ENCODE measurements at places on chromosomes 6 and 20. TPM values are rescaled to one million over a fixed set of nuclear protein-coding genes. Genes with fewer than 3 reads are reported as not detected.

- no peak for DNase-seq
These were observed 179.8 kb downstream of the DTNBP1 start for GRCh38 chr6:15483060-15483459.

- no peak for DNase-seq
These were observed 14.6 kb downstream of the MYBL2 start for GRCh38 chr20:43681468-43681942.

GRCh38 chr6:26330859-26331217 is 34.2 kb upstream of the BTN3A2 start:
- DNase-seq, result no peak

DNA sequence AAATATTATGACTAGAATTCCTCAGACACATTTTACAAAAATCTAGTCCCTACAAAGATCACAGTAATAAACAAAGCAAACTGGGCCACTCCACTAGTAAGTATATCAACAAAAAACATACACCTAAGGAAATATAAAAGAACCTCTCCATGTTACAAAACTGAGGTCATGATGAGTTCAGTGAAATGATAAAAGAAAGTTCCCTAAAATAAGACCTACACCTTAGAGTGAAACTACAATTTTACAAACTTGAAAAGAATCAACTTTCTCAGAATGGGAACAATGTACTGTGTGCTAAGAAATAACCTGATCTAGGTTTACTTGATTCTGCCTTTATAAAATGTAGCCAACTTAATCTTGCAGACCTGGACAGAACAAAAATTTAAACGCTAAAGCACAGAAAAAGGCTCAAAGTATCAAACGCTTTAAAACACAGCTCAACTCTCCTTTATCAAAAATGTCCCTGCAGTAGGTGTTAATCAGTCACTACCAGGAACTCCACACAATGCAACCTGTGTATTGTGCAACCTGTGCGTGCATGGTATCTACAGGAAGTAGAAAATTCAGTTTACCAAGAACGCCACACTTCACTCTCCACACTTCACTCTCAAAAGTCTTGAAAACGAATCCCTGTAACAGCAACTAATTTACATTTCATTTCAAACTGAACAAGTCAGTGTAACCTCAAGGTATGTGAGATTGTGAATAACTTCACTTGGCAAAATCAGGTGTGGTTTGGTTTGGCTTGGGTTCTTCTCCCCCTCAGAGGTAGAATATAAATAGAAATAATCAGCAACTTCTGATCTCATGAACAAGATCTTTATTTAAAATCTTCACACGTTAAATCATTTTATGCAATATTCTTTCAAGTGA is 1.8 kb downstream of the RALGAPA2 start:
- DNase-seq, result no peak

DNA sequence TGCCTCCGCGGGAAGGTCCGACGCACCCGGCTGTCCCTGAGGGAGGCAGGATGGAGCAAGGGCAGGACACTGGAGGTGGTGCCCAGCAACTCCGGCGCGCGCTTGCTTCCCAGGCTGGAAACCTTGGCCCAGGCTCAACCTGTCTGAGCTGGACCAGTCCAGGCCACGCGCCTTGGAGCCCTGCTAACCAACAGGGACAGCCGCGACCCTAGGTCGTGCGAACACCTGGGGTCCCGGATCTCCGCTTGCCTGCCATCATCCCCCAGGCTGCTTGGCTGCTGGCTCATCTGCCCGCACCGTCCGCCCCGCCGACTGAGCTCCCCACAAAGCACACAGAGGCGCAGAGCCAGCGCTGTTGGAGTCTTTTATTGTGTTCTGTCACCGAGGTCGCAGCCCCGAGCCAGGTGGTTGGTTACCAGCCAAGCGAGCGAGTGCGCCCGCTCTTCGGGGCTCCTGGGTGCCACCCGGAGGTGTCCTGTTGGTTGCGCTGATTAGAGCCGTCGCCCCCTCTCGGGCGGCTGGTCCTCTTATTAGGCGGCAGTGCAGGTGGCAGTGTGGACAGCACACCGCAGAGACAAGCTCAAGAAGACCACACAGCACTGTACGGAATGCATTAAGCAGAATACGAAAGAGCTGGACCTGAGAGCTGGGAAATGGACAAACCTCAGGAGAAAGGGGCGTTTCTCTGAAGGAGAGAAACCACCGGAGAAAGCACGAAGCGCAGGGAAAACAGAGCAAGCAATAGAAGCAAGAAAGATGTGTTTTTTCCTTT is 3.8 kb downstream of the COL12A1 start:
- peak; percentile 67 for DNase-seq

GRCh38 chr6:156752666-156753301 is 24.4 kb upstream of the ARID1B start:
- no peak for DNase-seq

DNA sequence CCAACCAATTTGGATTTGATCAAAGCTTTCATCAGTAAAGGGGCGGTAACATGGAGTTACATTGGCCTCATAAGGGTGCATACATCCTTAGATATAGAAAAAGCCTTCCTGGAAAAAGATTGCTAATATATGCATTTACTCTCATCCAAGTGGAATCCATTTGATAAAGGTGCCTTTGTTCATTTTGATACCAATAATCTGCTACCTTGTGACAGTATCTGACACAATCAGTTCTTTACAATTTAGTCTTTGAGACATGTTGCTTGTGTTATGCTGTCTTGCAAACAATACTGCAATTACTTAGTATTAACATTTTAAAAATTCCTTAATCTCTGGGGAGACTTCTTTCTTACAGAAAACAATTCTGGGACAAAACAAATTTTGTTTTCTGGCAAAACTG is 654.4 kb upstream of the SLC35B3 start:
- DNase-seq, result no peak

DNA sequence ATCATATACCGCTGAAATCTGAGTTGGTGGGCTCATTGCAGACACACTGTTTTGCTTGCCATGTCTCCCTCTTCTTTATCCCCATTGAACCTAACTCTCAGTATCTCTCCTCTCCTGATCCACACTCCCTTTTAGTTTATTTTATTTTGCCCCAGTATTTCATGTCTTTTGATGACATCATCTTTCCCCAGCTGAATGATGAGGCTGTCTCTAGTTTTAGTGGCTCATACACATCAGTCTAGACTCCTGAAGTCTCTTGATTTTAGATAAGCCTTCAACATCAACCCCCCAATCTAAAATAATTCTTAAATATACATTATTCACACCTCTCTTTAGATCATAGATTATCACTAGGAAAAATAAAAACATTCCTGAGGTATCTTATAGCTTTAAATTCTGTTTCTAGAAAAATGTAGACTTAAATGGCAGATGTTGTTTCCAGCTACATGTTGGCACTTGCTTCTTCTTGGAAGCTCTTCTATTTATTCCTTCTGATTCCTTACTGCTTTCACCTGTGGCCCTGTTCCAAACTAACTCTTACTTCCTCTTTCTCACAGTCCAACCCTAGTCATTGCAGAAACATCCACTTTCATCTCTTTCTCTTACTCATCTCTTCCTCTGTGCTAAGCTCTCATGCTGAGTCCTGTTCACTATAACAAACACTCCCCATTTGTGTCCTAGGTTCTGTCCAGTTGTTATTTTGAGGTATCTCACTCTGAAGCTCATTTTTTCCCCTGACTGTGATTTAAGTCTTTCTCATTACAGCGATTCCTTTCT is 191.9 kb upstream of the SLC35B3 start:
- no peak for DNase-seq

DNA sequence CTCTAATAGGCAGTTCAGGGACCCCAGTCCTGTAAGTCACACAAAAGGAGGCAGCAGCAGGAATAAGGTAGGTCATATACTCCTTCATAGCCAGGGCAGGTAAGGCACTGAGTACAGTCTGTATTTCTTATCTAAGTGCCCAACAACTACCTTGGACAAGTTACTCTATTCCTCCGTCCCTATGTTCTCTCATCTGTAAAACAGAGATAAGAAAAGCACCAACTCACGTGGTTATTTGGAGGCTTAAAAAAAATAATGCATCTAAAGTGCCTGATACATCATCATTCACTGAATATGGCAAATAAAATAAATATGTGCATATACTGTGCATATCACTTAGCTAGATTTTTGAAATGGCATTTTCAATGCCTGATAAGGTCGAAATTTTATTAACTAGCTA is 298.1 kb upstream of the CDYL start:
- no peak for DNase-seq

GRCh38 chr6:166526937-166527336 is 59.5 kb downstream of the RAMACL start:
- no peak for DNase-seq

- no peak for DNase-seq
These were observed 9.4 kb downstream of the CCNC start for GRCh38 chr6:99559057-99559456.

DNA sequence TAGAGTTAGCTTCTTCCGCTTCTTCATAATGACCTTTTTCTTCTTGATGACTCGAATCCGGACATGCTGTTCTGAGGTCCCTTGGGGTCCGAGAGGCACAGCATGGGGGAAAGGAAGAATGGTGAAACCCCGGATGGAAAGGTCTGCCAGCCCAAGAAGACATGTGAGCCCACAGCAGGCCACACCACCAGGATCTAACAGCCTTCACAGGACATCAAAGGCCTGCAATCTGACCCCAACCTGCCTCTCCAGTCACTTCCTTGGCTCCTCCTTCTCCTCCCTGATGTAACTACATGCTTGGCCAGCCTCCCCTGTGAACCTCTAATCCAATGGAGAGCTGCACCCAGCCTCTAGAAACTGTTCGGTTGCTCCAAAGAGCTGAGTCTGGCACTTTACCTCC is 1.6 kb downstream of the CPXM1 start:
- DNase-seq, result no peak

- no peak for DNase-seq
These were observed 56.3 kb upstream of the CD93 start for GRCh38 chr20:23142162-23143050.

DNA sequence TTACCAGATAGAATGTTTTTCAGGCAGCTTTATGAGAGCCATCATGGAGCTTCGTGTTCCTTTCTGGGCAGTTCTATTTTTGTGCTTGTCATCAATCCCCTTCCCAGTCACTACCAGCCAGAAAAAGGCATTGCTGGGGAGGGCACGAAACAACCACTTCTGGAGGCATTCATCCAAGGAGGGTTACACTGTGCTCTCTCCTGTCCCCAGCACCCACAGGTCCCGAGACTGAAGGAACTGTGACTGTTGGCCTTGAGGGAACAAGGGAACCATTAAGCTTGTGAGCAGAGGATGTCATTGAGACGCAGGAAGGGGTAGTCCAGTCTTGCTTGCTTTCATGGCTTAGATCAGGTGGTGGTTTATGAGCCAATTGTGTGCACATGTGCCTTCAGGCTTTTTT is 20.1 kb upstream of the ENPP5 start:
- no peak for DNase-seq

DNA sequence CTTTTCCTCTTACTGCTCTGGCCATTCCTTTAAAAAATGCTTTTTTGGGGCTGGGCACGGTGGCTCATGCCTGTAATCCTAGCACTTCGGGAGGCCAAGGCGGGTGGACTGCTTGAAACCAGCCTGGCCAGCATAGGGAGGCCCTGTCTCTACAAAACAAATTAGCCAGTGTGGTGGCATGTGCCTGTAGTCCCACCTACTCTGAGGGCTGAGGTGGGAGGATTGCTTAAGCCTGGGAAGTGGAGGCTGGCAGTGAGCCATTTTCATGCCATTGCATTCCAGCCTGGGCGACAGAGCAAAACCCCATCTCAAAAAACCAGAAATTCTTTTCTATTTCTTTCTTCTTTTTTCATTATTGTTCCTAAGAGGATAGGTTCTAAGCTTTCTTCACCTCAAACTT is 36.9 kb upstream of the RNF144B start:
- no peak for DNase-seq

DNA sequence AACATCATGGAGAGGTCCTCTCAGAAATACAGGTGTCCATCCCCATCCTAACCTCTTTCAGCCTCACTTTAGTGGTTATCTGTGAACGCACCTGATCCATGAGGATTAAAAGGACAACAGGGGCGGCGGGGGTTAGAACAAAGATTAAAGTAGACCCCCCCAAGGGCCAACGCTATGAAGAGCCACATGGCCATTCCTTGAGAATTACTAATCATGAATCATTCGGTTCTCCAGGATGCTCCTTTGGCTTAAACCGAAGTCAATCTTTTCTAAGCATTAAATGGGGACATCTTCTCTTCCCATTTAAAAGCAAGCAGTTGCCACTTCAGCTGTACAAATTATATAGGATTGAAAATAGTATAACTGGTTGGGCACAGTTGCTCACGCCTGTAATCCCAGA is 212.4 kb downstream of the GMPR start:
- no peak for DNase-seq

DNA sequence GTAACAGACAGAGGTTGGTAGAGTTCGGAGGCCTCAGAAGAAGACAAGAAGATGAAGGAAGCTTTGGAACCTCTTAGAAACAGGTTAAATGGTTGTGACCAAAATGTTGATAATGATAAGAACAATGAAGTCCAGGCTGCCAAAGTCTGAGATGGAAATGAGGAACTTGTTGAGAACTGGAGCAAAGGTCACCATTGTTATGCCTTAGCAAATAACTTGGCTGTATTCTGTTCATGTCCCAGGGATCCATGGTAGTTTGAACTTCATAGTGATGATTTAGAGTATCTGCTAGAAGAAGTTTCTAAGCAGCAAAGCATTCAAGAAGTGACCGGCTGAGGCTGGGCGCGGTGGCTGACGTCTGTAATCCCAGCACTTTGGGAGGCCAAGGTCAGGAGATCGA is 11.1 kb upstream of the LSM14B start:
- no peak for DNase-seq

- DNase-seq, result no peak
These were observed 100.0 kb upstream of the TAB2 start for GRCh38 chr6:149217466-149217888.

GRCh38 chr6:116974526-116975316 is 97.7 kb downstream of the RFX6 start:
- peak; percentile 15 for DNase-seq

DNA sequence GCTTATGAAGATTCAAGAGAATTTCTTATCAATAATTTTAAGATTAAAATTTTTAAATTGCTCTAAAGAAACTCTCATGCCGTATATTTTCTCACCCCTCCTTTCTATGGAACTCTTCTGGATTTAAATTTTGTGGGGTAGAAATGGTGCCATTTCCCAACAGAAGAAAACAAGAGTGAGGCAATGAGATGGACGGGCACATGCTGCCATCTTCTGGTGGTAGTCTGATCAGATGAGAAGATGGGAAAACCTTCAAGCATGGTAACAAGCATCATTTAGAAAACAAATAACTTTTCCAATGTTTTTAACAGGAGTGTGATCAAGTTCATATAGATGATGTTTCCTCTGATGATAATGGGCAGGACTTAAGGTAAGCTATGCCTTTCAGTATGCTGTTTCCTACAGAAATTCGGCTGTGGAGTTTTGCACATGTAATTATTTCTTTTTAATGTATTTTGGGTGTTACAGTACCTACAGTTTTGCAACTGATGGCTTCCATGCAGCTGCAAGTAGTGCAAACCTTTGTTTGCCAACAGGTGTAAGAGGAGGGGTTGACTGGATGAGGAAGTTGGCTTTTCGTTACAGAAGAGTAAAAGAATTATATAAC is 271.4 kb downstream of the EYA4 start:
- peak; percentile 58 for DNase-seq

SPATS1 gene
- polyA plus RNA-seq, result not detected

PDSS2 gene
- polyA plus RNA-seq, result 8.8 TPM

NRN1 gene
- polyA plus RNA-seq, result 24.7 TPM

ULBP2 gene
- not detected for polyA plus RNA-seq

CALHM4 gene
- not detected for polyA plus RNA-seq

TNNC2 gene
- polyA plus RNA-seq, result 9,031 TPM

CDH22 gene
- 0.35 TPM for polyA plus RNA-seq

NRSN1 gene
- not detected for polyA plus RNA-seq

FOXS1 gene
- polyA plus RNA-seq, result 4.5 TPM

PTCHD4 gene
- polyA plus RNA-seq, result 0.77 TPM

PTK6 gene
- 0.41 TPM for polyA plus RNA-seq

NNAT gene
- 824 TPM for polyA plus RNA-seq

Measured in hindlimb muscle (tissue), 1 donor.